ENCODE measurements at places on chromosomes 5 and 9.

DNA sequence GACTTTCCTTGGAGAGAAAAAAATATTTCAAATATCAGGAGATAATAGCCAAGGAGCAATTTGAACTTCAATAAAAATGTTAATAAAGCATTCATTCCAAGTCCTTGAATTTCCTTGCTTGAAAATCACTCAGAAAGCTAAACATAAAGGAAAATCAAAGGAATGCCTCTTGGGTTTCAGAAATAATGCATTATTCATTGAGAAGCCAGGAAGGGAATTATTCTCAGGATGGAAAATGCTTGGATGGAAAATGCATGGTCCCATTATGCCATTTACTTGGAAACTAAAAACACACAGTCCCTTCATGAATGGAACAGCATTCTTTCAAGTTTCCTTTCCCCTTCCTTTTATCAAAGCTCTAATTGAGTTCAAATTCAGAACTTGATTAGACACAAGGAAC lies 160.9 kb downstream of the LPAR1 start:
- no peak for DNase-seq

DNA sequence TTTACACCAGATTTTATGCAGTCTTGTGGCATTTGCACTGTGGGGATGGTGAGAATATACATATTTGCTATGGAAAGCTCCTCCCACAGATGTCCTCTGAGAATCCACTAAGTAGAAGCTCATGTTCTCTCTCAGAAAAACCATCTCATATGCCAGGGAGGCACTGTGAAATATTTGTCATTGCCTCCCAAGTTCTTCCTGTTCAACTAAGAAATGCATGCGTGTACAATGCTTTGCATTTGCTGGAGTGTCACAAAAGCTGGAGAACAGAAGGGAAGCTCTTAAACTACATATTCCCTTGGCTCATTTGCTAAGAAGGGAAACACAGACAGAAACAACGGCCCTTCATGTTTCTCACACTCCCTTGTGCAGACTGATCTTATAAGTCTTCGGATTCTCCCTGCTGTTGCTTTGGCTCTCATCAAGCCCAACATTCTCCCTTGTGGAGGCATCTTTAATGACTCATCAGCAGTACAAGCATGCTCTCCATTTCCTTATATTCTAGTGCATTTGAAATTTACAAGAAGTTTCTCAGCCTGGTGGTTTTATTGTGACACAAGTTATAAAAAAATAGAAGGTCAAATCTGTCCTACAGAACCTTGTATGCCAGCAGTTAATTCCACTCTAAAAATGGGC lies 220.6 kb downstream of the TRIM36 start:
- DNase-seq: no peak

GRCh38 chr5:20604992-20605391 lies 617.0 kb upstream of the CDH18 start:
- DNase-seq: no peak

DNA sequence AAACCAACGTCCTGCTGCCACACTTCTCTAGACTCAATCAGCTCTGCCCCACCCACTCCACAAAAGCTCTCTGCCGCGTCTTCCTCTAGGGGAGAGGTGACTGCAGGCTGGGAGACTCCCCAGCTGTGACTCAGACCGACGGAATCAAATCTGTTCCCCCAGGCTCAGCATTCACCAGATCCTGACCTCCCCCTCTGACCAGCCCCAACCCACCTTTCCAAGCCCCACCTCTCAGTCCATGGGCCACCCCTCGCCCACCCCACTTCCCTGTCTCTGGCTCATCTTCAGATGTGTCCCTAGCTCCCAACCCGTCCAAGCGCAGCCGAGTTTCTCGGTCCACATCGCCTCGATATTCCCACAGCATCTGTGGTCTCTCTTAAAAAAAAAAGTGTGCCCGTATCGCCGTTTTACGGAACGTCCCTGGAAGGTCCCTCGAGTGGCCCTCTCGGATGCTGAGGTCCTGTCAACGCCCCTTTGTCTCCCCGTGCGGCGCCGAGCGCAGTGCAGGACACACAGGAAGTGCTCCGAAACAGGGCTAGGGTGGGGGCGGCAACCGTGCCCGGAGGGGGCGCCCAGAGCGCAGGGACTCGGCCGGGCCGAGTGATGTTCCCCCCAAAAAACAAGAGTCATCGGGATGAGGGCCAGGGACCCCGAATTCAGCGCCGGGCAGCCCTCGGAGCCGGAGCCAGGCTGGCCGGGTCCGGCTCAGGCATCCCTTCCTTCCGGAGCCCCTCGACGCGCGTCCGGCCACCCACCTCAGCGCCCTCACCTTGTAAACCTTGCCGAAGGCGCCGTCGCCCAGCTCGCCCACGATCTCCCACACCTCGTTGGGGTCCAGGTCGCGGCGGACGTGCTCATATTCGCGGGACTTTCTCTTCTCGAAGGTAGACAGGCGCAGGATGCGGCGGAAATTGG lies 649 bp downstream of the STK10 start:
- no peak for DNase-seq

DNA sequence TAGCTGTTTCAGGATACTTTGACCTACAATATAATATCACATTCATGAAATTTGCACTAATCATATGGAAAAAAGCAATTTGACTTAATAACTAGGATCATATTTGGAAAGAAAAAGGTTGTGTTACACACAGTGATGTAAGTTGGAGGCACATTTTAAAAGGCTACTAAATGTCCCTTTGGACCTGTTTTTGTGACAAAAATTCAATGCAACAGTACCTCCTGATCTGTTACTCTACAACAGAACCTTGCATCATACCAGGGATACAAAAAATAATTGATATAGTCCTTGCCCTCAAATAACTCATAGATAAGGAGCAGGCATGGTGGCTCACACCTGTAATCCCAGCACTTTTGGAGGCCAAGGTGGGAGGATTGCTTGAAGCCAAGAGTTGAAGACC lies 67.1 kb downstream of the BAAT start:
- DNase-seq: no peak
